Stimulated activated naive B cell treated with anti-CD40 and anti-IgM and Interleukin-4, amounts not matched to agents 10 μg/mL and 1 μg/mL and 100 μg/mL, for 72 hours (primary cell): ENCODE measurements at places on chromosomes 3 and 15.

GRCh38 chr3:38131621-38132369 is 5.1 kb downstream of the ACAA1 start:
- peaks cover 22% of the 10 kb centered on the region for H3K4me1 ChIP-seq
- peaks cover 59% of the 10 kb centered on the region for H3K36me3 ChIP-seq
- no peak overlapping the region for H3K4me3 ChIP-seq

DNA sequence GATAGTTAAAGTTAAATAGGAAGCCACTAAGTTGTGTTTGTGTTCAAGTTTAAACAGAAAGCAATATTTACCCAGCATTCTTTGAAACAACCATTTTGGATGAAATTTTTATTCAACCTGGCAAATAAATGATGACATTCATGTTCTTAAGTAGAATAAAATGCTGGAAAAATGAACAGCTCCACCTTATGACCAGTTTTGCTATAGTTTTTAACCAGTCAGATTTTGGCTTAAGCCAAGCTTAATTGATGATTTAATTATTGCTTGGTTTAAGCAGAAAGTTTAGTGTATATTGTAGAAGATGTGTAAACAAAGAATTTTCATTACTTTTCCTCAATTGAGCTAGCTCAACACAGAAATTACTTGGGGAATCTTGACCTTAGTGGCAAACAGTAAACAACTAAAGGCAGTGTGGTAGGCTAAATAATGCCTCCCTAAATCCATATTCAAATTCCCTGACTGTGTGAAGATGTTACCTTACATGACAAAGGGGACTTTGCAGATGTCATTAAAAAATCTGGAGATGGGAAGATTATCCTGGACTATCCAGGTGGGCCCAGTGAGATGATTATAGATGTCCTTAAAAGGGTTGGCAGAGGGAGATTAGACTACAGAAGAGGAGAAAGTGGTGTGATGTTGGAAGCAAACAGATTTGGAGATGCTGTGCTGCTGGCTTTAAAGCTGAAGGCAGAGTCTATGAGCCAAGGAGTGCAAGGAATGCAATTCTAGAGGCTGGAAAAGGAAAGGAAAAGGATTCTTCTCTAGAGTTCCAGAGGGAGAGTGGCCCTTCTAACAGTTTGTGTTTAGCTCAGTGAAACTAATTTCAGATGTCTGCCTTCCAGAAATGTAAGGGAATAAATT is 448.6 kb upstream of the GOLIM4 start:
- no peak for DNase-seq
- no peaks in the 10 kb centered on the region for H3K4me1 ChIP-seq
- no peaks in the 10 kb centered on the region for H3K36me3 ChIP-seq
- H3K27me3 ChIP-seq = no peaks in the 10 kb centered on the region

DNA sequence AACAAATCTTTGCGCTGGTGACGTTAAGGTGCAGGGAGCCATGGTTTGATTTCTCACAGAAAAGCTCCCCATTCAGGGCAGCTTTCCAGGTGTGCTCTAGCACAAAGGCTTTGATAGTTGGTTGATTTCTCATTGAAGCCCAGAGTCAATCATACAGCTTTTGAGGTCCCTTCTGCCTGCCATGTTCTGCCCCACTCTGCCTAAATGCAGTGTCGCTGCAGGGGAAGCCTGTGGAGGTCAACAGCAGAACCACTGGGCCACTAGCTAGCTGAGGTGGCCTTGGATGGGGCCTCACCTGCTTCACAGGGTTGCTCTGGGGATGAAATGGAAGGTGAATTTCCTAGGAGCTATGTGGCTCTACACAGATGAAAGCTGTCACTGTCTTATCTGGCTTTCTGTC is 278.3 kb downstream of the TLE3 start:
- no peak overlapping the region for H3K4me3 ChIP-seq
- H3K27ac ChIP-seq = no peak overlapping the region
- H3K4me1 ChIP-seq = no peaks in the 10 kb centered on the region

DNA sequence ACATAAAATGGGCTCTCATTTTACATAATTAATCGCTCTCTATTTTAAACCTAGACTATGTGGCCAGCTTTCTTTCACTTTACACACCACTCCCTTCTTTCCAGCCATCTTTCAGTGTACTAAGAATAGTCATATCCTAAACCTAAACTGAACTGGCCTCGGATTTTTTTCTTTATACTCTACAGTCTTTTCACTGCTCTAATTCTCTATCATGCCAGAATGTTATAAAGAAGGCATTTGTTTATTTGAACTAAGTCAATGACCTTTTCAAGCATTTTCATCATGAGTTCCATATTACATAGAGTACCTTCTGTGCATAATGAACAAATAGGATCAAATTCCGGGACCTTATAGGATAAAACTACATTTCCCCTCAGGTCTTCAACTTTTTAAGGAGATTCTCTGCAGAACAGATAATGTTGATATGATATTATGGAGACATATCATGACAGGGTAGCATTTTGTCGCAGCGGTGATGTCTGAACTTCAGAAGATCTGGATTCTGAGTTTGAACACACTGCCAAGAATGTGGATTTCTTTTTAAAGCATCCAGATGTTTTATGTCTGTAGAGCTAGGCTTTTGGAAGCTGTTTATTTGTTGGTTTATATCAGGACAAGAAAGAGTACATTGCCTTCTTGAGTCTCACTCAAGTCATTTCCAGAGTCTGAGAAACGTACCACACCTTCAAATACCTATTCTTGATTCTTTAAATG is 1047.3 kb downstream of the MCTP2 start:
- H3K4me3 ChIP-seq = no peak overlapping the region
- no peak for DNase-seq
- H3K36me3 ChIP-seq = no peaks in the 10 kb centered on the region
- H3K4me1 ChIP-seq = no peaks in the 10 kb centered on the region

DNA sequence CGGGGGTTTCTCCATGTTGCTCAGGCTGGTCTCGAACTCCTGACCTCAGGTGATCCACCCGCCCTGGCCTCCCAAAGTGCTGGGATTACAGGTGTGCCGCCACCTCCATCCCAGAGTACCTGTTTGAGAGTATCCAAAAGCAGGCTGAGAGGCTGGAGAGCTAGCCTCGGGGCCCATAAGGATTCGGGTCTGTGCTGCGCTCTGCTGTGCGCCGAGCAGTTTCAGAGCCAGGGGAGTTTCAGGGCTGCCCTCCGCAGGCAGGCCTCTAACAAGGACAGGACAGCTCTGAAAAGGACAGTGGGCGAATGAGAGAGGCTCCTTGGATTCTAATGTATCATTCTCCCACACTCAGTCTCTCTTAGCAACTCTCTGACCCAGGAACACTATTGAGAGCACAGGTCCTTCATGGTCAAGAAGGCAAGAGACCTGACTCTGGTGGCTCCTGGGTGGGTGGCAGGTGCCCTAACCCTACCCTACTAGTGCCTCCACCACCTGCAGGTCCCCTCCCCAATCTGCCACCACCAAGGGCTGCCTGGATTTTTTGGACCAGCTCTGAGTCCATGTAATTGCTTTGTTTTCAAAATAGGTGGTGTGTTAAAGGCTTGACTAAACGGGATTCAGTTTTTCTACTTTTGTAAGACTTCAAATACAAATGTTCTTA is 27.8 kb downstream of the MAGEF1 start:
- no peaks in the 10 kb centered on the region for H3K27me3 ChIP-seq
- DNase-seq = no peak
- no peak overlapping the region for H3K4me3 ChIP-seq
- H3K4me1 ChIP-seq = peaks cover 40% of the 10 kb centered on the region
